GM03348 (cell line): ENCODE measurements at places on chromosomes 5 and 9.
A peak's percentile ranks its signal among the peaks of the same experiment; 100 is the strongest.

- DNase-seq: no peak
These were observed 428.8 kb downstream of the SH3GL2 start for GRCh38 chr9:18007621-18008020.

DNA sequence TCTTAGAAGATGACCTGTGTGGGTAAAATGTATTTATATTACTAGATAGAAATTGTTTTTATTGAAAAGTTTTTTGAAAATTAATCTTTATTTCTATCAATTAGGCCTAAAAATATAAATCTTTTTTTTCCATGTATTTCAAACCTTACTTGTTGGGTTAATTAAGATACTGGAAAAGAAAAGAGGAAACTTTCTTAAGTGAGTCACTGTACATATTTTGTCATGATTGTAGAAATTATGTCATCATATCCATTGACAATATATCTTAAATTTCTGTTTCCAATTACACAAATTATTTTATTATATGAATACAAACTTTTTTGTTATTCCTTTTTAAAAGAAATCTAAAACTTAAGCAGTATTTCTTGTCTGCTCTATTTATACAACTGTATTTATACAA lies 53.1 kb downstream of the RETREG1 start:
- DNase-seq: no peak

DNA sequence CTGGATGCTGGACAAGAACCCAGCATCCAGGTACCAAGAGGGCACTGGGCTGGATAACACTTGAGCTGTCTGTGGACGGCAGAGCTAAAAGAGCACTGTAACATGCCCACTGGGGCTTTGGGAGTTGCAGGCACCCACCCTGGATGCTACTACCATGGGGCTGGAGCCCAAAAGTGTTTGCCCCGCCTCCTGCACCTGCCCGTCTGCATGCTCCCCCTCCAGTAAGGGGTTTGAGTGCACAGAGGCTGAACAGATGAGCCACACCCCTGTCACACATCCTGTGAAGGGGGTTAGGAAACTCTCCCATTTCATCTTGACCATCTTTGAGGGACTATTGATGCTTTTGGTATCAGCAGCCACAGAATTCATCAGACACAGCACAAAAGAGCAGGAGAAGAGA lies 69.0 kb downstream of the LIX1 start:
- DNase-seq: no peak

DNA sequence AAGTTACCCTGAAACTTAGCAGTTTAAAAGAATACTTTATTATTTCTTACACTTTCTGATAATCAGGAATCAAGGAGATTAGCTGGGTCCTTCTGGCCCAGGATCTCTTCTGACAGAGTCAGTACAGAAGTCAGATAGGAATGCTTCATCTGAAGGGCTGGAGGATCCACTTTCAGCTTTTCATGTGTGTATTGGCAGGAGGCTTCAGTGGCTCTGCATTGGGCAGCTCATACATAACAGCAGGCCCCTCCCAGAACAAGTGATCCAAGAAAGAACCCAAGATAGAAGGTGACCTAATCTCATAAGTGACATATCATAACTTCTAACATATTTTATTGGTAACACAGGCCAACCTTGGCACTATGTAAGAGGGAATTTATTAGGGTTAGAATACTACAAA lies 258.4 kb downstream of the HCN1 start:
- no peak for DNase-seq

- no peak for DNase-seq
These were observed 440.3 kb downstream of the PTPRD start for GRCh38 chr9:10172476-10172875.

- DNase-seq: no peak
These were observed 143.5 kb upstream of the PRR16 start for GRCh38 chr5:120320626-120321025.

DNA sequence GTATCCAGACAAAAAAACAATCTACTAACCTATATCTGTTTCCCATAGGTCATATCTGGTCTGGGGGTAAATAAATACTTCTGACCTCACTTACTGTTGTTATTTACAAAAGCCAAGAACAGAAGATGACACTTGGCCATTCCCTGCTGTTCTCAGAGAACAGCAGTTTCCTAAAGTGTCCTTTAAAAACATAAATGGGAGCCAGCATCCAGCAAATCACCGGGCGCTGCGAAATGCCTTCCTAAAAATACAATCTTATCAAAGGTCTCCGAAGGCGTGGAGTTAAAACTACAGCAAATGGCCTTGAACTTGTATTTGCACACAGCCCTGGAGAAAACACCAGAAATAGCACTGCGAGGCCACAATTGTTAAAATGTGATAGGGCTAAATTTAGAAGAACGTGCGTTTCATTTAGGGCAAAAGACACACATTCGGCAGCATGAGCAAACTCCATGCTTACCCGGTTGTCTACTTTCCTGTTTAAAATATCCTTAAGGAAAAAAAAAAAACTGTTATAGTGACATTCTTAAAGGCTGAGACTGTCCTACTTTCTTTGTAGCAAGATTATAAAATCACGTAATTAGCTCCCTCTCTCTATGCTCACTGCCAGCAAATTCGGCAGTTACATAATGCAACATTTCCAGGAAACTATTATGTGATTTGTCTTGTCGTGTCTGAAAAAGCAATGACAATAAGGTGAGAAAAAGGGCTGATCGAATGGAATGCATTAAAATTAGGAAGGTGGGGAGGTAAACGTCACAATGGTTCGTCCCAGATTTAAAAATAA lies 1.5 kb downstream of the NFIL3 start:
- peak; percentile 33 for DNase-seq

DNA sequence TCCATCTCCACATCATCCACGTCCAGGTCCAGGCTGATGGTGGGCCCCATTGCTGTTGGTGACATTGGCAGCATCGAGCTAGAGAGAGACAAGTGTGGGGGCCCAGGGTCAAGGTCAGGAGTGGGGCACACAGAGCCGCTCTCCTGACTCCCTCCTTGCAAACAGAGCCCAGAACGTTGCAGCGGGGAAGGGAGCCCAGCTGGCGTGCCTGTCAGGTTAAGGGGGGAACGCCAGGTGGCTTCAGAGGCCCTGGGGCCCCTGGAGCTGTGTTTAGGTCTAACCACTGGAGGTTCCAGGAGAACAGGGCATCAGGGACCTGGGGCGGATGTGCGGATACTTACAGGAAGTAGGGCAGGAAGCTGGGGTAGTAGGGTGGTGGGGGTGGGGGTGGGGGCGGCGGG lies 7.5 kb downstream of the RNF44 start:
- no peak for DNase-seq

DNA sequence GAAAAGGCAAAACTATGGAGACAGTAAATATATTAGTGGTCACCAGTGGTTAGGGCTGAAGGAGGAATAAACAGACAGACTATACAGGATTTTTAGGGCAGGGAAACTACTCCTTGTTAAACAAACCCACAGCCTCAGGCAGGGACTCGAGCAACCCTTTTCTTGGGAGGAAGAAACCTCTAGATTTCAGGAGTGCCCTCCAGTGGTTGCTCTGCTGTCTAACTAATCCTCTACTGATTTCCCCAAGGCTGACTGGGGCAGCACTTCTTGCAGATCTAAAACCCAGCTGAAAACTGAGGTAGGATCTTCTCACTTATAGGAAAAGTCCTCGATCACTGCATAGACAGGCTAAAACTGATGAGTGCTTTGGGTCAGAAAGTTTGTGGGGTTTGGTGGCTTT lies 176.8 kb downstream of the ISOC1 start:
- DNase-seq: peak; percentile 18

GRCh38 chr9:134502266-134502791 lies 139.3 kb upstream of the COL5A1 start:
- DNase-seq: no peak

GRCh38 chr5:150181027-150181426 lies 8.8 kb upstream of the SLC6A7 start:
- DNase-seq: no peak

GRCh38 chr9:80792726-80793125 lies 896.6 kb downstream of the TLE1 start:
- no peak for DNase-seq

DNA sequence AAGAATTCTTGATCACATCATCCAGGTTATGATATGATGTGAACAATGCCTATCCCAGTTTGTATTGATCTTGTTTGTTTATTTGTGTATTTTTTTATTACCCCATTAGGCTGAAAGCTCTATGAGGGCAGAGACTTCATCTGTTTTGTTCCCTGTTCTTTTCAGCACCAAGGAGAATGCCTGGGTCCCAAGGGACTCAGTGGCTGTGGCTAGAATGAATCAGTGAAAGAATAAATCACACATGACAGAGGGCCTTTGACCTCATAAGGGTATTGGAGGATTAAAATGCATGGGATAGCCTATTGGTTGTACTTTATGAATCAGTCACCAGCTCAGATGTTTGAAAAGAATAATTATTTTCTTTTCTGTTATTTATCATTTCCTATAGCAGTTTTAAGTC lies 292.2 kb downstream of the GAS1 start:
- DNase-seq: no peak

- peak; percentile 53 for DNase-seq
These were observed 1.3 kb downstream of the BRD9 start for GRCh38 chr5:891117-891836.

- DNase-seq: peak; percentile 72
These were observed 58.5 kb upstream of the TJP2 start for GRCh38 chr9:69115621-69116020.

DNA sequence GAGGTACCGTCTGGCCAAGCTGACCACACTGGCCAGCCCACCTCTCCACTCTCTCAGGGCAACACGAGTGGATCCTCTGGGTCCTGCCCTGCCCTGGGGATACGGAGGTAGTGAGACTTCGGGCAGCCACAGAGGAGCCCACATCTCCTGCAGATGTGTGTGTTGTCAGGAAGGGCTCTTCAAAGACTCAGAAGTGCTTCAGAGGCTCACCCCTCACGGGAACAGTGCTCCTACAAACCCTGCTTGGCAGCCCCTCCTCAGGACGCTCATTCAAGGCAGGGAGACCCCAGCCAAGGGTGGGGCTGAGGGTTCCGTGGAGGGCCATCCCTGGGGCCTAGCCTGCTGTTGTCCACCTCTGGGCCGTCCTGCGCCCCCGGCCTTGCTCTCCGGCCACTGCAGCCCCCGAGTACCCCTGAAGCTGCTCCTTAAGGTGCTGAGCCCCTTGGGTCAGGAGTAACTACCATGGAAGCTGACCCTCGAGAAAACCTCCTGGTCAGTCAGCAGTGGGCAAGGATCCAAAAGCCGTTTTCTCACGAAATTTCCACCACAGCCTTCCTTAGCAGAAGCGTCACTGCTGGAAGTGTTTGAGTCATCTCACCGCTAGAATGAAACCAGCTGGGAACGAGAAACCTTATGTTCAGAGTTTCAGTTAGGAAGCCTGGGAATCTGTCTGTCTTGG lies 23.2 kb upstream of the LRRC14B start:
- DNase-seq: peak; percentile 92

- peak; percentile 29 for DNase-seq
These were observed 20.4 kb downstream of the CCDC192 start for GRCh38 chr5:127723571-127723970.

- DNase-seq: no peak
These were observed 111.7 kb upstream of the MSX2 start for GRCh38 chr5:174612686-174613085.

- DNase-seq: peak; percentile 37
These were observed 4.5 kb downstream of the RCL1 start for GRCh38 chr9:4796988-4797853.

DNA sequence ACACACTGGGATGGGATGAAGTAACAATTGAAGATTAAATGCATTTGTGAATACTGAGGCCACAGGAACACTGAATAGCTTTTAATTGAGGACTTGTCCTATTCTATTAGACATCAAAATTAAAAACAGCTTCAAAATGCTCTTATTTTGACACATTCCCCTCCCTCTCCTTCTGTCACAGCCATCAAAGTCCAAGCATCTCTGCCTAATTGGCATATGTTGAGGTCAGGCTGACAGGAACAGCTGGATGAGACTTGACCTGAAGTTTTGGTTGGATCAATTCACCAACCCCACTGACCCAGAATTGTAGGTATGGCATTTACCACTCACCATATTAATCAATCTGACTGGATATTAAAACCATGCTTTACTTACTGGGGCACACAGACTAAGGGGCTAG lies 96.3 kb downstream of the PTCH1 start:
- no peak for DNase-seq

- DNase-seq: peak; percentile 48
These were observed 7.5 kb downstream of the OR1K1 start for GRCh38 chr9:122807271-122807900.

GRCh38 chr5:137604348-137605095 lies 105.4 kb upstream of the SPOCK1 start:
- no peak for DNase-seq

- DNase-seq: no peak
These were observed 11.6 kb upstream of the ASPN start for GRCh38 chr9:92493749-92494387.

GRCh38 chr5:1414311-1415058 lies 30.8 kb downstream of the SLC6A3 start:
- DNase-seq: peak; percentile 33

DNA sequence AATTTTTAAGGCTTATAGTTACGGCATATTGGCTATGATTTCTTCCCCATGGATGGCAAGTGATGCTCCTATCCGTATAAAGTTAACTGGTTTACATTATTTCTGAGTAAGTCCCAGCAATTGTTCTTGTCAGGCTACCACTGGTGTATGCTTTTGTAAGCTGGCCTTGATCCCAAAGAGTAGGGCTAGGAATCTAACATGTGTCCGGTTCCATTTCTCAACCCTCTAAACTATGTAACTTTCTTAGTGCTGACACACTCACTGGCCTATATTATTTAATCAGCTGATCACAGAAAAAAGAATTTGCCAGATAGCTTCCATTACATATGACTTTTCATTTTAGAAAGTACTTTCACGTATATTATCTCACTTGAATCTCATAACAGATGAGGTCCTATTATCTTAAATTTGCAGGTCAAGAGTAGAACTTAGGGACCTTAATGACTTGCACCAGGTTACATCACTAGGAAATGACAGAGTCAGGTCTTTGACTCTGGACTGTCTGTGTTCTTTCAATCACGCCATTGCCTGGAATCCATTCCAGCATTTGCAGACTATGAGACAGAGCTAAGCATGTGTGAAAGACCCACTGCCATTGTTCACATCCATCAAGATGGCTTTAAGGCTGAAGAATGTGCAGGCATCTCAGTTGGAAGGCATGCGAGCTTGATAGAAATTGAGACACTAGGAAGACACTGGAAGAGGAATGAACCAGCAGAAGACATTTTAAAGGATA lies 362.9 kb downstream of the ARRDC3 start:
- DNase-seq: no peak

DNA sequence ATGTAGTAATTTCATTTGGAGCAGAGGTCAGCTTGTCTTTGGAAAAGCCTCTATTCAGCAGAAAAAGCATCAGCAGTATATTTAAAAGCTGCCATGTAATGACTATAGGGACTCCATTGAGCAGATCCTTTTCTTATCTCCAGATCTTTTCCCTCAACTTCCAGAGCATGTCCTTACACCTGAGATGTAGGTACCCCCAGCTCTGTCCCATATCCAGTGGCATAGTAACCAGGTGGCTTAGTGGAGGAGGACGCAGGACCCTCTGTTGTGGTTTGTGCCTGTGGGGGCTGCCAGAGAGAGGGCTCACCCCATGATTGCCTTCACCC lies 61.5 kb downstream of the RCL1 start:
- DNase-seq: no peak
